ENCODE measurements at places on chromosomes 16 and 17. TPM values are rescaled to one million over a fixed set of nuclear protein-coding genes. Genes with fewer than 3 reads are reported as not detected.

- peak; percentile 25 for DNase-seq
These were observed 100.8 kb downstream of the CCDC182 start for GRCh38 chr17:57644326-57644725.

DNA sequence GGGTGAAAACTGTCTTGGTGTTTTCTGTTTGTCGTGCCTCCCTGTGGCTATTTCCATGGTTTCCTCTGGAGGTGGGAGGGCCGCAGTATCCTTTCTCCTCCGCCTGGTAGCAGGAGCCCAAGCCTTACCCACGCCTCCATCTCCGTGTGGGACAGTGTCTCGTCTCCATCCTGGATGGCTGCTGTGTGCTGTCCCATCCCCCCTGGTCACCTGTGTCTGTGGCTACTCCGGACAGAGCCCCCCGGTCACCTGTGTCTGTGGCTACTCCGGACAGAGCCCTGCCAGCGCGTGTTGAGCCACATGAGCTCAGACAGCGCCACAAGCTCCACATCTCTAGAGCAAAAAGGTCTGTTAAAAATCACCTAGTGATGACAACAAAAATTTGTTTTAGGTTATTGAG, 198.2 kb upstream of the CHMP6 start:
- no peak for DNase-seq

GRCh38 chr17:38587947-38588787, 17.6 kb downstream of the SRCIN1 start:
- no peak for DNase-seq

CMTM2 gene
- not detected for polyA plus RNA-seq

GRCh38 chr16:35171106-35171505, 1711.7 kb downstream of the TP53TG3F start:
- DNase-seq = no peak

ST6GALNAC1 gene
- polyA plus RNA-seq = not detected

- DNase-seq = no peak
These were observed 7.7 kb upstream of the STH start for GRCh38 chr17:45991341-45991740.

DNA sequence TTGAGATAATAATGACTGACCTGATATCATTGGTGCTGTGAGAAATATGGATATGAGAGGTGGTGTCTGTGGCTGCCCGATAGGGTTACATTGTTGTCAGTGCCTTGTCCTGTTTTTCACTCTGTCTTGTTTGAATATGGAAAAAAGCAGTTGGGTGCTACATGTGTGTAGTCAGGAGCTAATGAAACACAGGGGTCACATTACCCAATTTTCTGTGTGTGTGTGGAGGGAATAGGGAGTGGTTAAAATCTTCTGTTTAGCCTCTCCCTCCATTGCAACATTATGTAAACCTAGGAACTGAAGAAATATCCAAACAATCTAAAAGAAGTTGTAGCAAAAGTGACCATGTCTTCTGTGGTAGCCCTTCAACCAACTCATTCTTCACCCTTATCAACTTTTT, 527.7 kb upstream of the SOX9 start:
- DNase-seq = peak; percentile 2

DNA sequence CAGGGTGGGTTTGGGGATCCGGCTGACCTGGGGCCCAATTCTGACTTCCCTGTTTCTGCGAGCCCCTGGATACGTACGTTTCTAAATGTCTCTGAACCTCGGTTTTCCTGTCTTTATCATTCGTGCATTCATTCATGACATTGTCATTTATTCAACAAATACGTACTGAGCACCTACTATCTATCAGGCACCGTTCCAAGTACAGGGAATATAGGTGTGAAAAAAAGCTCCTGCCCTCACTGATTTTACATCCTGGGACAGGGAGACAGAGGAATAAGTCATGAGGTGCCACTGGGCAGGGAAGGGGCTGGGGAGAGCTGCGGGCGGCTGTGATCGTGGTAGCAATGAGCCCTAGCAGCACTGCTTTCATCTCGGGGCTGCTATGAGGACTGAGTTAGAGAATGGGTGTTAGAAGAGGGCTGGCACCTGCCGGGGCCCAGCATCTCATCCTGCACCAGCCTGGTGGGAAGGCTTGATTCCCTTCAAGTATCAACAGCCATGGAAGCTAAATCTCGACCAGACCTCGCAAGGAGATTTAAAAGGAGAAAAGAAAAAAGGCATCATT, 88.3 kb upstream of the DNAH17 start:
- DNase-seq = no peak

DNA sequence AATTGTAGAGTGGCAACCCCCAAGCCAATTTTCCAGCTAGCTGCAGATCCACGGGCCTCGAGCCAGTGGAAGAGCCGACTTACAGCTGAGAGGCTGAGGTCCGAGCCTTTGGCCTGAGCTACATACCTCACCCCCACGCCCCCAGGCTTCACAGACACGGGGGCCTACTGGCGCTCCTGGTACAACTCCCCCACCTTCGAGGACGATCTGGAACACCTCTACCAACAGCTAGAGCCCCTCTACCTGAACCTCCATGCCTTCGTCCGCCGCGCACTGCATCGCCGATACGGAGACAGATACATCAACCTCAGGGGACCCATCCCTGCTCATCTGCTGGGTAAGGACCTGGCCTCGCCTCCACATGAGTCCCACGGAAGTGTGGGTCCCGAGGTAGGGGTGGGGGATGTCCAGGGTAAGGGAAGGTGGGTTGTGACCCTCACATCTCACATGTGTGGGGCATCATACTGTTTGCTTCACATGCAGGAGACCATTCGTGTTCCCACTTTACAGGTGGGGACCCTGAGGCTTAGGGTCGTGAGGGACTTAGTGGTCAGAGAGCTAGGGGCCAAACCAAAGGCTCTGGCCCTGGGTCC, 3.4 kb downstream of the ACE start:
- no peak for DNase-seq

DNA sequence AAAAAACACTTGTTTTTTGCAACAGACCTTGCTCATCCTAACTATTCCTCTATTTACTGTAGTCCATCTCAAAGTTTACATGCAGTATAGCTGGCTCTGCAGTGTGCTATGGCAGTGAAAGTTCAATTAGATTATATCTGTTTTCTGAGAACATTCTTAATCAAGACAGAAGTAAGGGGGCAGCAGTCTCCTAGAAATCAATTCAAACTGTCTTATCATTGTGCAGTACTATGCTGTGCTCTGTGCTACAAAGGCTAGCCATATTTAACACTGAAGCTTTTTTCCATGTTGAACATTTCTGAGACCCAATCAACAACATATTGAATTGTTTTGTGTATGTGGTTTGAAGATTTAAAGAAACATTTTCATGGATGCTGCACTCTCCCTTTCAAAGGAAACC, 11.4 kb downstream of the NETO2 start:
- peak; percentile 5 for DNase-seq

GRCh38 chr16:59148769-59149155, 414.6 kb upstream of the GOT2 start:
- no peak for DNase-seq

DNA sequence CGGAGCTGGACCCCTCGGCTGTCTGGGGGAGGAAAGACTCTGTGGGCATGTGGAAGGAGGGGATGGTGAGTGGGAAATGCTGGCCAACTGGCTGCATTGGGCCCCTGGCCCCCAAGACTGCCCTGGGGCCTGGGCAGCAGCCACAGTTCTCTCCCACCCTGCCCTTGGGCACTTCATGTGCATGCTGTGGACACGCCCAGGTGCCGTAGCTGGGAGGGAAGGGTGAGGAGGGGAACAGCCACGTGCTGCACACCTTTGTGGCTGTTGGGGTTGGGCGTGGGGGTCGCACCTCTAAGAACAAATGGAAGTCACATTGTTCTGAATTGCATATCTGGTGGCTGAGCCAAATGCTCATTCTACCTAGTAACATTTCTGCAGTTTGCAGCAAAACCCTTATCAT, 11.9 kb upstream of the ZNHIT3 start:
- no peak for DNase-seq

DNA sequence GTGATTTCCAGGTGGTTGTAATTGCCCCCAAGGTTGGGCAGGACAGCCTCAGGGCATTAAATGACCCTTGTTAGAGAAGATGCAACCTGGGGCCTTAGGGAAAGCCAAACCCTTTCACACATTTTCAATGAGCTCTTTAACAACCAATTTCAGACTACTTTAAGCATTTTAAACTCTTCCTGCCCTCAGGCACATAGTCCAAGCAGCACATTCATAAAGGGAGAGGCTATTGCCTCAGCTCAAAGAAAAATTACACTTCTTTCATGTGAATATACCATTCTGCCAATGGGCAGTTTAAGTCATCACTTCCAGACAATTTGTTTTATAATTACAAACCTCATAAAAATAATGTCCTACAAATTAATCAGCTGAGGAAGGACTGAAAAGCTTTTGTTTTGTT, 544.5 kb downstream of the NPIPA7 start:
- no peak for DNase-seq

NPIPA8 gene
- 16.3 TPM for polyA plus RNA-seq

DNA sequence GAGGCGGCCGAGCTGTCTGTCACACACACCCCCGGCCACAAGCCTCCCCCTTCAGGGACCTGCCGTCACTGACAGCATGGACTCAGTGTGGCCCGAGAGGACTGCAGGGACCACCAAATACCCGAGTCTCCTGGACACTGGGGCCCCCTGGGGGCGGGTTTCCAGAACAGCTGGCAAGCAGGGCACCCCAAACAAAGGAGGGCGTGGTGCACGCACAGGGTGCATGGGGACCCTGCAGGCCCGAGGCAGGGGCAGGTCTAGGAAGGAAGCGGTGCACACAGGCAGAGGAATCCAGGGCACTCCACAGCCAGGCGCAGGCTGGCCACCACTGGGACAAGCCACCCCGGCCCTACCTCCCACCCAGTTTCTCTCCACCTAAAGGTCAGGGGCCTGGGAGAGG, 28.7 kb upstream of the ENPP7 start:
- DNase-seq = no peak

Data from IMR-90 (cell line).